ENCODE measurements at places on chromosomes 2 and 18. TPM values are rescaled to one million over a fixed set of nuclear protein-coding genes. Genes with fewer than 3 reads are reported as not detected.

DNA sequence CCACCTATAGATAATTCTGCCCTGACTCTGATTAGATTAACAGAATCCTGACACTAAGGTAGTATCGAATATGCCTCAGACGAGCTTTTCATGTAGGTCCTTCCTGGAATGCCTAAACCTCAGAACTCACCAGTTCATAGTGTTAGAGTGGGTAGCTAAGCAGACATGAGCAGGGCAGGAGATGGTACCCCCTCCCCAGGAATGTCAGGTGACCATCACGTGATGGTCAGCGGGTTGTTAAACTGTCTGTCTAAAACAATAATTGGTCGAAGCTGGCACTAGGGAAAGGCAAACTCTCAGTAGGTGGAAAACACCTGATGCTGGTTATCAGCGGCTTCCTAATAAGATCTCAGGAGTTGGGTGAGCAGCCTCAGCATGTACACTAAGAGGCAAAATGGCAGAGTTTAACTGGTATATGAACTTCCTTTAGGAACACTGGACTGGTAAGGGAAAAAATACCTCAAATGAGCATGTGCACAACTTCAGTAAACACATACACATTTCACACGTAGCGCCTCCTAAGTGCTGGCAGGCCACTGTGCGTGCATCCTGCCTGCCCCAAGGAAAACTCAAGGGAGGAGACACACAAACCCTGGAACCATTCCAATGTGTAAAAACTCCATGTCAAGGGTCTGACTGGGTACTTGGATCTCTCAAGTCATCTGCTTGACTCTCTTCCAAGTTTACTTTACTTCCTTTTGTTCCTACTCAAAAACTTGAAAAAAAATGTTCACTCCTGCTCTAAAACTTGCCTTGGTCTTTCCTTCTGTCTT, 339.5 kb downstream of the GULP1 start:
- DNase-seq: no peak

GRCh38 chr2:21256006-21256405, 132.2 kb downstream of the TDRD15 start:
- DNase-seq: no peak

- DNase-seq: peak; percentile 38
Observed at GRCh38 chr2:45778720-45779171, 127.3 kb downstream of the PRKCE start.

DNA sequence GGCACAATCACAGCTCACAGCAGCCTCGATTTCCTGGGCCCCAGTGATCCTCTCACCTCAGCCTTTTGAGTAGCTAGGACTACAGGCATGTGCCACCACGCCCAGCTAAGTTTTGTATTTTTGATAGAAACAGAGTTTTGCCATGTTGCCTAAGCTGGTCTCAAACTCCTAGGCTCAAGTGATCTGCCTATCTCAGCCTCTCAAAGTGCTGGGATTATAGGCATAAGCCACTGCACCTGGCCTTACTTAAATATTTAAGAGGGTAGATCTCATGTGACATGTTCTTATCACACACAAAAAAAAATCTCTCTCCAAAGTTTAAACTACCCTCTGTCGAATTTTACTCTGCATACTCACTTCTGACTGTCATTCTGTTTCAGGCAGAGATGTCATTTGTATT, 75.4 kb upstream of the CHRNA1 start:
- no peak for DNase-seq

GRCh38 chr2:217816396-217816869, 186.4 kb downstream of the TNS1 start:
- no peak for DNase-seq

The IL36A gene
- total RNA-seq: not detected

The D2HGDH gene
- total RNA-seq: 28.4 TPM

Measured in fibroblast of lung (primary cell).